ENCODE measurements at places on chromosomes 7 and 10.

GRCh38 chr10:50512743-50513416 lies 110.9 kb downstream of the SGMS1 start:
- H3K27ac ChIP-seq = no peak overlapping the region
- H3K4me3 ChIP-seq = no peak overlapping the region
- H3K4me1 ChIP-seq = no peaks in the 10 kb centered on the region
- no peaks in the 10 kb centered on the region for H3K36me3 ChIP-seq

DNA sequence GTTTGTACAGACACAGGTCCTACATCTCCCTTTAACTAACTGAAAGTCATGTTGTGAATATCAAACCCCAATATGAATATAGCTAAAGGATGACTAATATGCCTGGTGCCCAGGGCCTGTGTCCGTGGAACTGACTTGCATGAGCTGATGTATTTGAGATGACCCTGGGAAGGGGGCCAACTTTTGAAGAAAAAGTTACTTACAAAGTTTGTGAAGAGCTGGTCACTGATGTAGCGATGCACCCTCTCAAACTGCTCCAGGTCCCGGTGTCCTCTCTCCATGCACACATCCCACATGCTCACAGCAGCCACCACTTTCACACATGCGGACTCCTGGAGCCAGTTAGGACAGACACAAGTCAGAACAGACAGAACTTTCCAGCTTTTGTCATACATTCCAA lies 106.2 kb downstream of the ABCC2 start:
- no peaks in the 10 kb centered on the region for H3K4me1 ChIP-seq
- H3K36me3 ChIP-seq = peaks cover 73% of the 10 kb centered on the region
- H3K27me3 ChIP-seq = peaks cover 2% of the 10 kb centered on the region
- H3K27ac ChIP-seq = no peak overlapping the region

DNA sequence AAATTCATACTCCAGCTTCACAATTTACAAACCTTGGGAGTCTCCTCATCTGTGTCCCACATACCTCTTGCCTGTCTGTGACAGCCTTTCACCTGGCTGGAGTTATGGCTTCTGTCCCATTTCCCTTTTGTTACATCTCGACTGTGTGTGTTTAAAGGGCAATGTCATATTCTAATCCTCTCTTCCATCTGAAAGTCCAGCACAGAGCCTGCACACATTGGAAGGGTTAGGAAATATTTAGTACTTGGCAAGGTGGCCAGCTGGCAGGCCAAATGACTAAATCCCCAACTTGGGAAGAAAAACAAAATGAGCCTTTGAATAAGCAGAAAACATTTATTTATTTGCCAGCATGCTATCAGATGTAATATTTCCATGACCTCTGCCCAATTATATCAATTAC lies 120.1 kb upstream of the STK17A start:
- peaks cover 12% of the 10 kb centered on the region for H3K27me3 ChIP-seq
- H3K27ac ChIP-seq = no peak overlapping the region
- H3K4me1 ChIP-seq = peaks cover 47% of the 10 kb centered on the region
- no peak overlapping the region for H3K4me3 ChIP-seq
- no peaks in the 10 kb centered on the region for H3K36me3 ChIP-seq

- no peak overlapping the region for H3K4me3 ChIP-seq
- DNase-seq = no peak
- H3K27ac ChIP-seq = no peak overlapping the region
Observed at GRCh38 chr7:84455788-84456187, 261.2 kb upstream of the SEMA3A start.

DNA sequence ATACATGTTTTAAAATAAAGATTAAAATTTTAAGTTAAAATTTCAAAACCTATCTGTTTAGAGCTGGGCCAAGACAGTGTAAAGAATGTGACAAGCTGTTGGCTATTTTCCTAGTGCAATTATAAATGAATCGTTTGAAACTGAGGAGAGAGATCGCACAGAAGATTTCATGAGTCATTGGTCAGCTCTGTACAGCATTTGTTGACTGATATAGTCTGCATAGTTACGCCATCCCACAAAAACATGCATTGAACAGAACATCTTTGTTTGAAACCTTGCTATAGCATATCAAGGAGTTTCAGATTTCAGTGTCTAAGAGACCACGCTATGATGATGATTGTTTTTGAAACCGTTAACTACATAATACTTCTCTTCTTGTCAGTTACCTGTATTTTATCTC lies 1.3 kb upstream of the C10orf67 start:
- no peak for DNase-seq
- no peaks in the 10 kb centered on the region for H3K36me3 ChIP-seq
- peaks cover 7% of the 10 kb centered on the region for H3K27me3 ChIP-seq
- no peak overlapping the region for H3K27ac ChIP-seq

- H3K27me3 ChIP-seq = peaks cover 8% of the 10 kb centered on the region
- H3K27ac ChIP-seq = peak overlapping the region; percentile 31
- peak overlapping the region; percentile 68 for H3K4me3 ChIP-seq
Observed at GRCh38 chr10:24951201-24952142, 934 bp downstream of the PRTFDC1 start.

- H3K27me3 ChIP-seq = peaks cover 5% of the 10 kb centered on the region
- H3K36me3 ChIP-seq = peaks cover 24% of the 10 kb centered on the region
- DNase-seq = no peak
- H3K27ac ChIP-seq = no peak overlapping the region
- H3K4me1 ChIP-seq = peaks cover 79% of the 10 kb centered on the region
Observed at GRCh38 chr10:119377451-119377957, 165.0 kb downstream of the RGS10 start.

DNA sequence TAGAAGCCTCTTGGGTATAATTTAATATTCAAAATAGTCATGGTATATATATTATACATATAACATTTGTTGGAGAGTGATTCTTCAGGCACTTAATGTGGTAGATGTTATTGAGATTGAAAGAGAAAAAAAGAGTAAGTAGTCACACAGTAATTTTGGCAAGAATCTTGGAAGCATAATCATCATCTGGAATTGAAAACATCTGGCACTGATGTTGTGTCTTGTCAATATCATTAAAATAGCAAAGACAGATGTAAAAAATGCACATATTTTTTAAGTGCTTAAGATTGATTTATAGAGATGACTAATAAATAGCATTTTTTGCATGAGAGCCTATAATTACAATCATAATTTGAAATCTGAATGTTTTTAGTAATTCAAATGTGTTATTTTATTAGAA lies 9.5 kb downstream of the SEMA3D start:
- peaks cover 5% of the 10 kb centered on the region for H3K27me3 ChIP-seq
- no peak overlapping the region for H3K4me3 ChIP-seq
- H3K36me3 ChIP-seq = peaks cover 66% of the 10 kb centered on the region
- no peaks in the 10 kb centered on the region for H3K4me1 ChIP-seq

DNA sequence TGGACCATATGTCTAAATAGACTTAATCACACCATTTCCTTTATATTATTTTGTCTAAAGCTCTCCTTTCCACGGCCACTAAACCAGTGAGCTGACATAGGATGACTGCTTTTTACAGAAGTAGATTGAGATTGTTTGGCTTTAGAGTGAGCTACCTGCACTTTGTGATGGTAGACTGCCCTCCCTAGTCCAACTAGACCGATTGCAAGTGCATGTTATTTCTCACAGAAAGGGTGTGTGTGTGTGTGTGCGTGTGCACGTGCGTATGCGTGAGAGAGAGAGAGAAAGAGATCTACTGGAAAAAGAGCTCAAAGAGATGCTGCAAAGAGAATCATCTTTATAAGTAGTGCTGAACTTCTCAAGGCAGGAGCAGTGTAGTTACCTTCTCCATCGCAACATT lies 60.7 kb downstream of the VCL start:
- no peak for DNase-seq
- H3K27ac ChIP-seq = peak overlapping the region; percentile 29
- H3K36me3 ChIP-seq = peaks cover 35% of the 10 kb centered on the region

Measured in nephron progenitor cell (in vitro differentiated cells).